Upper lobe of left lung (tissue), 6 donors: ENCODE measurements at places on chromosomes 2 and 18. TPM values are rescaled to one million over a fixed set of nuclear protein-coding genes. Genes with fewer than 3 reads are reported as not detected.

DNA sequence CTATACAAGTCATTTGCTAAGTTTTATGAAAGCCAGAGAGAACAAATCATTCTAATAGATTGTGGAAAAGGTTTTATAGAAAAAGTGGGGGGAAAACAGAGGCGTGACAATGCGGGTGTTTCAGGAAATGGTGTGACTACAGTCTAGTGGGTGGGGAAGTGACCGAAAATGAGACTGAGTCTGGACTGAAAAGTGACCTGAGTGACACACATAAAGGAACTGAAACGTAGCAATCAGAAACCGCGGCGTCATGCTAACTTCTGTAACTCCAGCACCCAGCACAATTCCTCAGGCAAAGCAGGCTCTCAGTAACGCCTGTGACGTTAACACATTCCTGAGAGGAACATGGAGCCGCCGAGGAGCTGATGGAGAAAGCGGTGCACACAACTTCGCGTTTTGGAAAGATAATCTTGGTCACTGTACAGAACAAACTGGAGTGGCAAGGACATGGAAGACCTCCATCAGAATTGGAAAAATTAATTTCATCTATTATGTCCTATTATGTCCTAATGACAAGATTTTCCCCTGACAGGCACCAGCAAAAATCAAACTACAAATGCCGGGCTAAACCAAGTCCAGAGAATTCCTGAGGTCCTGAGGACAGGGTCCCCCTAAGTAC, 1.4 kb upstream of the CD226 start:
- DNase-seq, result no peak

DNA sequence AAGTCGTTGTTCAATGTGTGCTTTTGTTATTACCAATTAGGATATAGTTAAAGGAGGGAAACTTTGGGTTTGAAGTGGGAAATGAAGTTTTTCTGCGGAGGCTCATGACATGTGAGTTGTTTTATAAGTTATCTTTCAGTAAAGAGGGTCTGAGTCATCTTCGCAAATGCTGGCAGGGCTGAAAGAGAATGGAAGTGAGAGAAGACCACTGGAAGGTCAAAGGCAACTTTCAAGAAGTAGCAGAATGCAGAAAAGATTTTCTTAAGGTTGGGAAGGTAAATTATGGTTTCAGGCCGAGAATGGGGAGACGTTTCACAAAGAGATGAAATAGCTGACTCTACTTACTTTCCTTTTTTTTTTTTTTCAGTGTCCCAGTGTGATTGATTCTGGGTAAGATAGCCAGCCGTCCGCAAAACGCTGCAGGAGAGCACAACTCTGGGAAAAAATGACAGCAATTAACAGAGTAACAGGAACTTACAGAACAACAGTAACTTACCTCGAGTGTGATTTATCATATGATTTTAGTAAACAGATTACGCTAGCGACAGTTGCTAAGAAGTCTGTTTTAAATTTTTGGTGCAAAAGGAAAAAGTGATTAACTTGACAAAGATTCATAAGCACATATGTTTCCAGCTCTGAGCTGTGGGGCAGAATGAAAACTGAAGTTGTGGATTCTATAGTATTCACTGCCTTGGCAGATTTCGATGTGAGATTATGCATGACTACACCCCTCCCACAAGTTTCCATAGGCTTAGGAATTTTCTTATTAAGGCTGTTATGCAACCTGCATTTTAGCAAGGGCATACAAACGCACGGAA, 46.8 kb upstream of the ACTR3 start:
- DNase-seq, result no peak

GRCh38 chr2:40230186-40230585, 221.7 kb downstream of the SLC8A1 start:
- no peak for DNase-seq

- DNase-seq, result no peak
These were observed 509 bp upstream of the CYS1 start for GRCh38 chr2:10080536-10081304.

GRCh38 chr2:191023235-191023679, 9.3 kb upstream of the STAT1 start:
- no peak for DNase-seq

DNA sequence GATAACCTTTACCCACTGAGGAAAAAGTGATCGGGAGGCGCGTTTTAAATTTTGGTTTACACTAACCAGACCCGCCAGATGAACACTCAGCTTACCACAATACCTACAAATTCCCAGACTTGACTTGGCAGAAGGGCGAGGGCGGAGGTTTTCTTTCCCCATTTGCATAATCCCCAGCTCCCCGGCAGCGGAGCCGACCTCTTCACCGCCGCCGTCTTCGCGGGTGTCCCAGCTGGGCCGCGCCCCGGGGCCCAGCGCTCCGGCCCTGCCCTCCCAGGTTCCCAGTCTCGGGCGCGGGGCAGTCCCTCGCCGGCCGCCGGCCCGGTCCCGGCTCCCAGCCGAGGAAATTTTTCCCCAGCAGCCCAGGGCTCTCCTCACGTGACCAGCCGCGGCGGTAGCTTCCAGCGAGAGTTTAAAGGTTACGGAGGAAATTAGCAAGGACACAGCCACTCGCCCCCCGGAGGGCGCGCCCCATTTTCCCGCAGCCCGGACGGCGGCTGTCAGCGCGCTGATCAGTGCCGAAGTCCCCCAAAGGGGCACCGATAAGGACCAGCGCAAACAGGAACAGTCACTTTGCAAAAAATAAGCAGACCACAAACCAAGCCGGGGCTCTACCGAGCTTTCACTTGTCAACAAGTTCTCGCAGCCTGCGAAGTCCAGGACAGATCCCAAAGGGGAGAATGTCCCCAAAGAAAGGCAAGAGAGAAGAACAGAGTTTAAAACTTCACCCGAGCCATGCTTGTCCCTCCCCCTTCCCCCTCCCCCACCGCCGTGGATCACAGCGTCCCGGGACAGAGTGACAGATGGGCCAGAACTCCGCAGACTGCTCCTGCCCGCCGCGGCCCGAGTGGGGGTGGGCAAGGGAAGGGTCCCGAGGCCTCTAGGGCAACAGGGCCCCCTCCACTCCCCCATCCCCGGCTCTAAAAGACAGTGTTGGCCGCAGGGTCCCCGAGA, 1.3 kb upstream of the PRKCE start:
- DNase-seq, result peak; percentile 94

DNA sequence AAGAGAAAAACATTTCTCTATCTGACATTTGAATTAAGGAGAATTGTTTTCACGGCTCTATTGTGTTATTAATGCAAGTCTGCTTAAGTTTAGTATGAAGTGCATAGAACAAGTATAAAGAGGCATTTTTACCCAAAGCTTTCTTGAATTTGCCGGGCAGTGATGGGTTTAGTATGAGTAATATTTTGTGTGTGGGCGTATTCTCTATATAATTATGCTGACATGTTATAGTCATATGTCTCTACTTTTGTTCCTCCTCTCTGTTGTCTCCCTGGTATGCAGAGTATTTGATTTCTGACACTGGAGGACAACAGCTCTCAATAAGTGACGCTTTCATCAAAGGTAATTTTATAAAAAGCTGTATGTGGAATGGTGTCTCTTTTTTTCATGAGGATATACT, 45.9 kb downstream of the PIKFYVE start:
- DNase-seq, result no peak

GRCh38 chr2:151971301-151972051, 127.4 kb downstream of the CACNB4 start:
- no peak for DNase-seq

DNA sequence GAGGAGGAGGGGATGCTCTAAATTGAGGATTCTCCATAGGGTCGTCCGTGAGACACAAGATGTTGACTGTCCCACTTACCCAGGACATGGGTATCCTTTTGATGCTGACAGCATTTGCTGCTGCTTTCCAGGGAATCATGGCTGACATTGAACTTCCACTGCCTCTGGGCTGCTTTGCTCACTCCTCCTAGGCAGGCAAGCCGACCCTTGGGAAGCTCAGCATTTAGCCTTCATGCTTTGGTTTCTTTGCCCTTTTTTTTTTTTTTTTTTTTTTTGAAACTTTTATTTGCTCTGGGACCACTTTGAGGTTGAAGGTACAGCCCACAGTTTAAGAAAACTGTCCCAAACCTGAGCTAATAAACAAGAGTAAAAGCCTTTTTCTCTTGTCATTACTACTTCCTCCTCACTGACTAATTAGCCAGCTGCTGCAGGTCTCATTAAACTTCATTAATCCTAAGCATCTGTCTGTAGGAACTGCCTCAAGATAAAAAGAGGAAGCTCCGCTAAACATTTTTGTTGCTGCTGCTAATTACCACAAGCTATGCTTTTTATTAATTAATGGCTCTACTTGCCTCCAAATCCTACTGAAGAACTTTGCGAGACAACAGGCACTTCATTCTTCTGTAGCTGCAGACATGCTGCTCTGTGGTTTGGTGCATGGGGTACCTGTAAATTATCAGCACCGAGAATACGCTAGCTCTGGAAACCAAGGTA, 125.4 kb downstream of the SPTBN1 start:
- DNase-seq, result no peak

- DNase-seq, result no peak
These were observed 112.0 kb upstream of the FOSL2 start for GRCh38 chr2:28280619-28281018.

DNA sequence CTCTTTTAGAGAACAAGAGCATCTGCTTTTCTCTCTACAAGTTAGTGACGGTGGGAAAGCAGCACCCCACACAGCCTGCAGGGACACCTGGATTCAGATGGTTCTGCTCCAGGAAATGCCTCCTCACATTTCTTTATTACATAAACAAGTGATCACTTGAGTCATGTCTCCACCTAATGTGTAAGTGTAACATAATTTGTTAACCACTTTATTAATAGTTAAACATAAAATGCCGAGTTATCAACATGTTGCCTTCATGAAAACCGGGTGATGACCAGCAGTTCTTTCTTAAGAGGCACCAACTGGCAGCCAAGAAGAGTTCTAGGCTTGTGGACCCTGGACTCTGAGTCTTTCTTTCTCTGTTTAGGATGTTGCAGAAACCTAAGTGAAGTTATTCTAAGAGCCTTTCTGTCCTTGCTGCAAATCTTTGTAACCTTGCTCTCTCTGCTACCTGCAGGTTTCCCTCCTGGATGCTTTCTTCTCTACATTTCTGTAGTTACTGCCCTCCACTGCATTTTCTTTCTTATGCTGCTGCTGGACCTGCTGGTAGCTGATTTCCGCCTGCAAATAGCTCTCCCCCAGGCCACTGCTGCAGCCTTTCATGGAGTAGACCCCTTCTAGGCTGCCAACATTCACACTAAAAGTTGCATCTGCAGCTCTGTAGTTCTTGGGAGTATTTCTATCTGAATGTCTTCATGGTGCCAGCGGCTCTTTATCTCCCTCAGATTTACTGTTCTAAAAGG, 24.3 kb downstream of the UPP2 start:
- DNase-seq, result no peak

GRCh38 chr18:78770139-78770822, 209.3 kb upstream of the SALL3 start:
- no peak for DNase-seq

GRCh38 chr18:36821681-36822080, 7.1 kb downstream of the TPGS2 start:
- no peak for DNase-seq

DNA sequence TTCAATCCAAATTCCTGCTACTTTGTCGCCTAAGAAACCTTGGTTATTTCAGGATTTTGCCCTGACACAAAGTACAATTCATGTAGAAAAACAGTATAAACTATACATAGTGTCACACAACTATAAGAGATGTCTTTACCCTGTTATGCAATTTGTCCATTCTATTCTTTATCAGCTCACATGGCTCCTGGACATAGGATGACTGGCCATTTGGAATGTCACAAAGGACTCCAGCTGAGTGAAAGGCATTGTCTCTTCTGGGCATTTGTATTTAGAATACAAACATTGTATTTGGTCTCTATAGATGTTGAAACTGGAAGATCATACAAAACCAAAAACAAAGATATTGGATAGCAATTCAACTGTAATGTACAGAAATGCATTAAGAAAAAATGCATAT, 944.6 kb upstream of the LRRTM1 start:
- no peak for DNase-seq

- no peak for DNase-seq
These were observed 17.5 kb upstream of the CDC42EP3 start for GRCh38 chr2:37688771-37689468.

DNA sequence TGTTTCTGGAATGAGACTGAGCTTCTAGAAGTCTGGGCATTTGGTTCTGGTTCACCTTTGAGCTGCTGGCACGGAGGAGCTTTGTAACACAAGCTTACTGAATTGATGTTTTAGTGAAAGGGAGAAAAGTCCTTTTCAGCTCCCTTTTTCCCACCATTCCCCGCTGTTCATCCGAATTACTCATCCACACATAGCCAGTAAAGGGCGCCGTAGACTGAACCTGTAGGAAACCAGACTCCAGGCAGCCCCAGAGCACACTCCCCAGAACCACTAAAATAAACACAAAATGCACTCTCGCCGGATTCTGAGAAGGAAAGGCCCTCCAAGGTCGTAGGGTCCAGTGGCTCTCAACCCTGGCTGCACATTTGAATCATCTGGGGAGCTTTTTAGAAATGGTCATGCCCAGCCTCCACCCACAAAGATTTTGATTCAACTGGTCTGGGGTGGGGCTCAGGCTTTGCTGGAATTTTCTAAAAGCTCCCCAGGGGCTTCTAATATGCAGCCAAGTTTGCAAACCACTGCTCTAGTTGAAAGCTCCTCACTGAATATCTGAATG, 29.6 kb downstream of the TCF7L1 start:
- DNase-seq, result peak; percentile 32

GRCh38 chr18:37225279-37225678, 340.3 kb downstream of the CELF4 start:
- DNase-seq, result no peak

GRCh38 chr2:151374436-151374835, 17.0 kb downstream of the TNFAIP6 start:
- DNase-seq, result no peak

DNA sequence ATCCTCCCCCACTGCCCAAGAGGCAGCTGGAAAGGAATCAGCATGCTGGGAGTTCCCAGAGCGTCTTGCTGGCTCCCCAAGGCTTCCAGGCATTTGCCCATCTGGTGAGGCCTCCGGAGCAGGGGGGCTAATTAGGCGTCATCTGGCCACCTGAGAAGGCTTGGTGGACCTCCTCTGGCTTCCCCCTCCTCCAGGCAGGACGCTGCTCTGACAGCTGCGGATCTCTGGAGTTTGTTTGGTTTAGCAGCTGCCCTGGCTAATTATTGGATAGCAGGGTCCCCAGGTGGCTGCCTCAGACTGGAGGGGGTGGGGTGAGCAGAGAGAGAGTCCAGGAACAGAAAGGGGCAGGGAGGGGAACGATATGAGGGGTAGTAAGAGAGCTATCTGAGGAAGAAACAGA, 425.2 kb upstream of the MEX3C start:
- no peak for DNase-seq

The DSG4 gene
- not detected for total RNA-seq

The RND3 gene
- total RNA-seq, result 36.5 TPM

The ATP9B gene
- 29.8 TPM for total RNA-seq

The GCKR gene
- total RNA-seq, result not detected

The TUBA4A gene
- total RNA-seq, result 38.8 TPM

The HOXD8 gene
- not detected for total RNA-seq

The SERPINB3 gene
- not detected for total RNA-seq

The TTN gene
- total RNA-seq, result 13.8 TPM

The ATIC gene
- 61.6 TPM for total RNA-seq

The BOK gene
- total RNA-seq, result 143 TPM

The VAMP5 gene
- 105 TPM for total RNA-seq

The CAPN14 gene
- total RNA-seq, result 0.20 TPM

The LAMA3 gene
- 185 TPM for total RNA-seq

The LAMA1 gene
- 2.7 TPM for total RNA-seq

The UGT1A3 gene
- total RNA-seq, result 0.30 TPM

The TNS1 gene
- total RNA-seq, result 766 TPM

The EIF5B gene
- 19.9 TPM for total RNA-seq
